Thymus (tissue), 14 donors: ENCODE measurements at places on chromosomes 16 and 17.

DNA sequence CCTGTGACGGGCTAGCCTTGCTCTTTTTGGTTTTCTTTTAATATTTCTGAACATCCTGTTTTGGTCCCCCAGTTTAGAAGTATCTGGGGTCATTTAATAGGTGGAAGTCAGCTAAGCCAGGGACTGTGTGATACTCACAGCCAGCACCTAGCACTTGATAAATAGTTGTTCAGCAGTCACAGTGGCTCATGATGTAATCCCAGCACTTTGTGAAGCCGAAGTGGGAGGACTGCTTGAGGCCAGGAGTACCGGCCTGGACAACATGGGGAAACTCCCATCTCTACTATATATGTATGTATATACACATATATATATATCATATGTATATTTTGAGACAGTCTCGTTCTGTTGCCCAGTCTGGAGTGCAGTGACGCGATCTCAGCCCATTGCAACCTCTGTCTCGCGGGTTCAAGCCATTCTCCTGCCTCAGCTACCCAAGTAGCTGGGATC is 1.8 kb upstream of the ZNRF1 start:
- DNase-seq, result no peak

DNA sequence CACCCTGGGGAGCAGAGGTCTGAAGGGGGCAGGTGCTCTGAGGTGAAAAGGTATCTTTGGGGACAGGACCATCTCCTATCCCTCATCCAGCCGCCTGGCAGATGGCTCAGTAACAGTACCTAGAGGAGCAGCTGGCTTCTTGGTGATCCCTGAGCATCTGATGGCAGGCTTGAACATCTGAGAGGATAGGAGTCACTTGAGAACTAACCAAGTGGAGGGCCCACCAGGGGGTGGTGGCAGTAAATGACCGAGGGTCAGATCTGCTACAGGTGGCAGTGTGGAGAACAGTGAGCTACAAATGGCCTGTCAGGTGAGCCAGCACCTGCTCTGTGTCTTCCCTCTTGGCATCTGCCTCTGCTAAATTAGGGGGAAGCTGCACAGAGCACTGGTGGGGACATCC is 13.8 kb downstream of the HROB start:
- DNase-seq, result no peak

DNA sequence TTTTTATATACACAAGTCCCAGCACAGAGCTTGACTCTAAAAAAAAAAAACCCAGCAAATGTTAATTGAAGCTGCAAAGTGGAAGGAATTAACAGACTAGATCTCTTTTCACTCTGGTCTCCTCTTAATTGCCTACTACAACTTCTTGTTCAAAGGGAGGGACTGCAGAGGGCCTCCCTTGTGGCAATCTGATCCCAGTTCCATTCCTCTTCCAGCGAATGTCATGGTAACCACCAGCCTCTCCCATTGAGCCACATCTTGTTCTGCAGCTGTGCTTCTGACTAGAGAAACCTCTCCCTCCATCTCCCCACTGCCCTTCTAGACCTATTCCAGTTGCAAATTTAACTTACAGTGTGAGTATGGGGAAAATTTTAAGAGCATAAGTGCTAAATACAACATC is 5.9 kb downstream of the SUPT6H start:
- no peak for DNase-seq

DNA sequence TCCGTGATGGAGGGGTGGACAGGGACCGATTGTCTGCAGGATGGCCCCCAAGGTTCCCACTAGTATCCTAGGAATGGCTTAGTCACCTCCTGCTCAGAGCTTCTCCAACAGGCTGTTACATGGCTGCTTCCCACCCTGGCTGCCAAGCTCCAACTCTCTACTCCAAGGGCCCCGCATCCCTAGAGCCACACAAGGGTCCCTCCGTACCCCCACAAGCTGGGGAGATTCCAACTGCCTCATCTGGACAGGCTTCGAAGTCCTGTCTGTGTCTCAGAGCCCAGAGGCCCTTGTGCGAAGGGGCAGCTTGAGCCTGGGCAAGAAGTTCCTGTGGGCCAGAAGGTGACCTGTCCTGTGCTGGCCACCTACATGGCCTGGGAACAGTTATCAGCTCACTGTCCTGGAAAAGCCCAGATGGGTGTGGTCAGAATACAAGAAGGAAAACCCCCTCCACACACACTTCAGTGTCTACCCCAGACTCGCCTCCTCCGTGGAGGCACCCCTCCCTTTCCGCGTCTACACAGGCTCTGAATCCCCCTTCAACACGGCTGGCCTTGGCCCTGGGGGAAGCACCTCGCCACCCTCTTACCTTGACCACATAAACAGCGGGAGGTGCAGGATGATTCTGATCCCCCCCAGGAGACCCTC is 586 bp downstream of the MEAK7 start:
- DNase-seq, result no peak

DNA sequence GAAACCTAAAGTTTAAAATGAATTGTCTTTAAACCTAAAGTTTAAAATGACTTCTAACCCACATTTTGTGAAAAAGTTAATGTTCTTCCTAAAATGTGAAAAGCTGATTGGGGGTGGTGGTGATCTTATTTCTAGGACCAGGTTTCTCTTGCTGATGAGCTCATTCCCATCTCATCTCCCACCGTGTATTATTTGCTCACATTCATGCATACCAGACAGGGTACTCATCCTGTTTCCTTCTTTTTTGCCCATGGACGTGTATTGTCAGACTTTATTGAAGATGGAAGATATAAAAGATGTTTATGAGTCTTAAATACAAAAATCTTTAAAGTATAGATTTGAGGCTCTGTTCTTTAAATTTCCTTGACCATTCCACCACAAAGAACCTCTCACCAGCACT is 70.1 kb upstream of the MPHOSPH6 start:
- DNase-seq, result no peak

DNA sequence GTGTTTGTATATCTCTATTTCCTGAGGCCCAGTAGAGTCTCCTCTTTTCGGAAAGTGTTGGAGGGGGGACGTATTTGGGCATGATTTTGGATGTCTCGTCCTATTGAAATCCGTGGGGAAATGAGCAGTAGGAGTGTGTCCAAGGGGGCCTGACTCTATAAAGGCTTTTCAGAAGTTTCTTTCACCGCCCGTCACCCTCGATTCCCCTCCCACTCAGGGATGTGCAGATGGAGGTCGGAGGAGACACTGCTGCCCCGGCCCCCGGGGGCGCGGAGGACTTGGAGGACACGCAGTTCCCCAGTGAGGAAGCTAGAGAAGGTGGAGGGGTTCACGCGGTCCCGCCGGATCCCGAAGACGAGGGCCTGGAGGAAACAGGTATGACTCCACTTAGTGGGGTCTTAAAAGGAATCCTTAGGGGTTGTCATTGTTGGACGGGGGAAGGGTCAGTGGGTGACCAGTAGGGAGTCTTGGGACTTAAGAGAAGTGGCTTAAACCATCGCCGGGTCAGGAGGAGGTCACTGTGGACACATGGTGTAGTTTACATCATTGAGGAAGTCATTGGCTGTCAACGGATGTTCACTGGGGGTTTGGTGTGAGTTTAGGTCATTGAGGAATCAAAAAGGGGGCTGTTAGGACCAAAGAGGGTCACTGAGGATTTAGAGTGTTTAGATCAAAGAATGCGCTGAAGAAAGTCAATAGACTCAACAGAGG is 424 bp downstream of the MON1B start:
- no peak for DNase-seq

DNA sequence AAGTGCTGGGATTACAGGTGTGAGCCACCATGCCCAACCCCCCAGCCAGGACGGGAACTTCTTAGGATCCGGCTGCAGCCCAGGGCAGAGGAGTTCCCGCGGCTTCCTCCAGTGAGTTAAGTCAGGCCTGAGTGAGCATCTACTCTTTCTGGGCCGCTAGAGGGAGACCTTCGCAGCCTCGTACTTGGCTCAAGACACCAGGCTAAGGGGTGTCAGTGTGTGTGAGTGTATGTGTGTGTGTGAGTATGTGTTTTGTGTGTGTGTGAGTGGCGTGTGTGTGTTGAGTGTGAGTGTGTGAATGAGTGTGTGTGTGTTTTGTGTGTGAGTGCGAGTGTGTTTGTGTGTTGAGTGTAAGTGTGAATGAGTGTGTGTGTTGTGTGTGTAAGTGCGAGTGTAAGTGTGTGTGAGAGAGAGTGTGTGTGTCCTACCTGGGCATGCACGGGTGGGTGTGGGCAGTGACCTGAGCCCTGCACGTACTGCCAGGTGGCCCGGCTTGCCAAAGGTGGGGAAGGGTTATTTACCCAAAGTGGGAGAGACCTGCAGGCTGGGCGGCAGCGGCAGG is 58.5 kb downstream of the TMEM235 start:
- DNase-seq, result peak; percentile 86

DNA sequence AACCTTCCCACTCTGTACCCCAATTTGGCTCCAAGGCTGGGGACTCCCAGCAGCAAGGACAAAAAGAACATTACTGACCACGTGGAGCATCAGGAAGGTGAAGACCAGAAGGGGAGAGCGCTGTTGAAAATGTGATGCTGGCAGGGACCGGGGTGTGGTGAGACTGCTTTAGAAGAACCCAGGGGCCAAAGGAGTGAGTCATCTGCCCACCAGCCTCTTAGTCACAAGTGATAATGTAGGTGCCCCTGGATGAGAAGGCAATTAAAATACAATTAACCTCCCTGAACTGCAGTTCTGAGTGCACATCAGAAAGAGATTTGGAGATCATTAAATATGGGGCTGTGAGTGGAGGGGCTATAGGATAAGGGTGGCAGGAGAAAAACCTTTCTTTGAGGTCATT is 366.6 kb upstream of the CCL2 start:
- DNase-seq, result no peak

DNA sequence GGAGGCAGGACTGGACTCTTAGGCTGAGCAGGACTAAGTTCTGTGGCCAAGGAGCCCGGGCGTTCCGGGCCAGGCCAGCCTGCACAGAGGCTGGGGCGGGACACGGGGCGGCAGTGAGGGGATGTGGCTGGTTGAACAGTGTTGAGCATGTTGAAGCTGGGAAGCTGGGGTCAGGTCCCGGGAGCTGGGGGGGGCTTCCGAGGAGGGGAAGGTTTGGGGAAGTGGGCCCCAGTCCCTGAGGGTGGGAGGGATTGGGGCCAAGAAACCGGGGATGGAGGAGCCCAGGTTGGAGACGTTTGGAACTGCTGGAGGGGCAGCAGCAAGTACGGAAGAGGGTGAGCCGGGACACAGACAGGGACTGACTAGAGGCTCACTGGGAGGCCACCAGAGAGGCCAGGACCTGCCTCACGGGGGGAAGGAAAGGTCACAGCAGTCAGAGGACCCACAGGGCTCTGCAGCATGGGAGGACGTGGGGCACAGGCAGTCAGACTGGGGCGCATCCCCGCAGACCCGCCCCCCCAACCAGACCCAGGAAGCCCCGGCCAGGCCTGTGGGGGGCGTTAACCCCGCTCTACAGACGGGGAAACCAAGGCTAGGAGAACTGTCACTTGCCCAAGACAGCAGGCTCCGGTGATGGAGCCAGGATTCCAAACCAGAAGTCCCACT is 9.5 kb downstream of the TAX1BP3 start:
- no peak for DNase-seq

DNA sequence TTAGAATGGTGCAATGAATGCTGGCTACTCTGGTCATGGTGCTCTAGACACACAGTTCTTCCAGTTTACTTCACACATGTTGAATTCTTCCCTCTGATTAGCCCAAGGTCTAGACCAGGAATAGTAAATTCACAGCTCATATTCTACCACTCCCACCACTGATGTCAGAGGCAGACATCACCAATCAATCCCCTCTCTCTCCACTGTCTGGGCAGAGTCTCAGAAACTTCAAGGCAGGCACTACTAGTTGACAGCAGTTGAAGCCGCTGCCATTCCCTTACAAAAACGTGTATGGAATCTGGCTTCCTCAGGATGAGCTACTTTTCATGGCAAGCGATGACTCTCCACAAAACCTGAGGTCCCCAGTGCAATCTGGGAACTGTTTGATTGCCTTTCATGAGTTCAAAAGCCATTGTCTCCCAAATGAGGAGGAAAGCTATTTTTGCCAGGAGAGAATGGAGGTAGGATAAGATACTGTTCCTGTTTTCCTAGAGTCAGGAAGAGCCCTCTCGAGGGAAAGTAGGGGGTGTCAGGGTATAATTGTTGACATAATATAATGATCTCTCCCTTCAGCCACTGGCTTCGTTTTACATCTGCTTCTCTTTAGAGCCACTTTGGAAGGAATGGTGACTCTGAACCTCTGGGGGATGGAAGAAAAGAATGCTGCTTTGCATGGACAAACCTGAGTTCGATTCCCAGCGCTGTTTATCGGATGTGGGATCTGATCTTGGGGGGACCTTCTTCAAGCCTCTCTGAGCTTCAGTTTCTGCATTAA is 90.0 kb downstream of the FOXL1 start:
- DNase-seq, result no peak

- no peak for DNase-seq
Measured at GRCh38 chr16:57071831-57072582, 20.4 kb upstream of the CPNE2 start.

DNA sequence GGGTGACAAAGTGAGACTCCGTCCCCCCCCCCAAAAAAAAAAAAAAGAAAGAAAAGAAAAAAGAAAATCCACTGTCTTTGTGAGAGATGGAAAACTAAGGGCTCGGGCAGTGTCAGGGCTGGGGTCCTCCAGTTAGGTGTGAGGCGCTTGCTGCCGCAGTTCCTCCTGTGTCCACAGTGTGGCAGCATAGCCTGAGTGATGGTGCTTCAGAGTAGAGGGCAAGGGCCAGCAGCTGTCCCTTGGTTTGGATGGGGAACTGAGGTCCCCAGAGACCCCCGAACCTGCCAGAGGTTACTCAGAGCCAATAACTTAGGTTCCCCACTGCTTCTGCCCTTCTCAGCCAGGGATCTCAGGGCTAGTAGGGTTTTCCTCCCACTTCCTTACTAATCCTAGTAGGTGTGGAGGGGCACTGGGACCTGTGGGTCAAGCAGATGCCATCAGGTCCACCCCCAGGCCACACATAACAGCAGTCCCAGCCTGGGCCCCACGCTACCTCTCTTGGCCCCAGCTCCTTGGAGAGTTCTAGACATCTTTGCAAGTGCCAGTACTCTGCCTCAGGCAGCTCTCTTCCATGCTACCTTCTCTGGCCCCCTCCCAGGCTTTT is 7.9 kb upstream of the LLGL1 start:
- DNase-seq, result no peak

DNA sequence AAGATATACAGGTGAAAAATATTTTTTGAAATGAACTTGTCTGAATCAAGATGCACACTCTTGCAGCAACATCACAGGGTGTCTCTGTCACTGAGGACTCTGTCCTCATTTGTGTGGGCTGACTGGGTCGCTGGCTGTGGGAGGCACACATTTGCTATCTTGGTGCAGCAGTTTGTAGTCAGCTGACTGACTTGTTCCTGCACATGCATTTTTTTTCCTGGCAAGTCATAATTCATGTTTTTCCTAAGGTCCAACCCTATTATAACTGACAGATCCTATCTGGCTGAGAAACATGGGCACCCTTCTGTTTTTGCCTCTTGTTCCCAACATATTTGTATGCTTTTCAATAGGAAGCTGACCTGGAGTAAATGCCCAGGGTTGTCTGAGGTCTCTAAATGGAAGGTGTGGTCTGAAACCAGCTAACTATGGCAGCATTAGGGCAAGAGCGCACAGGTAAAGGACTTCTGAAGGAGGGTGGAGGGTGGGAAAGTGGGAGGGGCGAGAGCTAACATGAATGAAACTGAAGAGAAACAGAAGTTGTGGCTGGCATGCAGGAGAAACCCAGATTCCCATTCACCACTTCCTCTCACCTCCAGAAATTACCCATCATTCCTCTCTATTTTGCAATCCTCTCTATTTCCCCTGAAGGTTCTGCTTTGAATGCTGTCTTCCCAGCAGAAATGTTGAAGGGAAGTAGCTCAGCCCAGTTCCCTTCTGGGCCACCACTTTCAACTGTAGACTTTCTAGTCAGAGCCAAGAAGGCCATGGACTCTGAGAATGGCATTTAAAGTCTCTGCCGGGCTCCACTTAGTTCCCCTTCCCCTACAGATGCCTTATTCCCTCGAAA is 166.1 kb downstream of the PRKCA start:
- no peak for DNase-seq

- no peak for DNase-seq
Measured at GRCh38 chr17:68356949-68357455, 65.7 kb downstream of the ARSG start.
